ENCODE measurements at places on chromosomes 16 and 17. TPM values are rescaled to one million over a fixed set of nuclear protein-coding genes. Genes with fewer than 3 reads are reported as not detected.

GRCh38 chr16:23351360-23351759 is 49.3 kb downstream of the SCNN1B start:
- DNase-seq = no peak

GRCh38 chr16:31488468-31489297 is 5.8 kb downstream of the SLC5A2 start:
- no peak for DNase-seq

The STX1B gene
- 2.0 TPM for total RNA-seq

DNA sequence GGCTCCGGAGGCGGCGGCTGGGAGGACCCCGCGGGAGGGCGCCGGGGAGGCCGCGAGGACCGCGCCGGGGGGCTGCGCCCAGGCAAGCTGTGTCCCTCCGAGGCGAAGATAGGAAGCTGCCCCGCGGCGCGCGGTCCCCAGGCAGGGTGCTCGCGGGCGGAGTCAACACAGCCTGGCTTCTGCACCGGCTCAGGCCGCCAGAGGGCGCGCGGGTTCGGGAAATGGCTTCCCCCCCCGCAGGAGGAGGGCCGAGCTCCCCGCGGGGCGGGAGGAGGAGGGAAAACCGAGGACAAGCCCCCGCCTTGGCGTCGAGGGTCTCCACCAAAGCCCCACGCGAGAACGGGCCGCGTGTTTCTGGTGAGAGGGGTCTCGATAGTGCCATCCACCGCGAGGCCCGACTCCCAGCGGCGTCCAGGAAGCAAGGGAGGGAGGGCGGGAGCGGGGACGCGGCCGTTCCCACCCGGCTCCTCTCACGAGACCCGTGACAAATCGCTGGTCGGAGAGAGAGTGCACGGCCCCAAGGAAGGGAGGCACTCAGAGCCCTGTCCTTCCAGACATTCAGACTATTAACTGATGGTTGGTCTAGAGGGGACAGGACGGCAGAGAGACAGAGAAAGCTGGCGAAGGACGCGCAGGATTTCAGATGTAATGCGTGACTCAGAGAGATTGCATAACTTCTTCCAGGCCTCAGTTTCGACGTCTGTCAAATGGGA is 64.4 kb upstream of the DNAJA2 start:
- peak; percentile 94 for DNase-seq

The HOXB8 gene
- total RNA-seq = not detected

The CDRT4 gene
- total RNA-seq = 3.7 TPM

The CLN3 gene
- 16.1 TPM for total RNA-seq

- no peak for DNase-seq
Observed at GRCh38 chr16:72122308-72122707, 28.7 kb downstream of the DHX38 start.

- no peak for DNase-seq
Observed at GRCh38 chr16:18792836-18793433, 2.8 kb upstream of the RPS15A start.

The CSHL1 gene
- not detected for total RNA-seq

All from ascending aorta (tissue), 2 donors.